ENCODE measurements at places on chromosomes 4 and X.
A peak's percentile ranks its signal among the peaks of the same experiment; 100 is the strongest.

DNA sequence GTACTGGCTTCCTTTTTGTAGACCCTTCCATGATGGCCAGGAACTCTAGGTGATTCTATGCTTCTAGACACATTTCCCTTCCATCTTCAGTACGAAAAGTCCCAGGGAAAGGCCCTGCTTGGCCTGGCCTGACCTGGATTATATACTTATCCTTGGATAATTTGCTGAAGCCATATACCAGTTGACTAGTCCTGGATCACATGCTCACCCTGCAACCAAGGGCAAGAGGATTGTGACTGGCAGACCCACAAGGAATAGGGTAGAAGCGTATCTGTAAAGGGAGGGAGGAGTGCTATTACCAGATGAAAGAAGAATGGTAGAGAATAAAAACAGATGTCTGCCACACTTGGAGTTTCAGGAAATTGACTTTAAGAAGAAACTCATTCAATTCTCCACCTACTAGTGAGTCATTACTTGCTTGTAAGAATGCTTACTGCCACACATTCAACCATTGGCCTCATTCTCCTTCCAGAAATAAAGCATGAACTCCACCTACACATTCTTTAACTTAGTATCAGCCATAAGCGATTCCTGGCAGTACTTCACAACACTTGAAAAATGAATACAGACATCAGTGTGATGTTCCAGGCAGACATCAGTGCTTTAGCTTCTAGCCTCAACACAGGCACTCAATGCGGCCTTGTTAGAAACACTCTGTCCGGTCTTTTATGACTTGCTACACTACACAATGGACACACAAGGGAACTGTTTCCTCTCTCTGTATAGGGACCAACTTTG lies 141.8 kb downstream of the CBR4 start:
- no peak for DNase-seq

DNA sequence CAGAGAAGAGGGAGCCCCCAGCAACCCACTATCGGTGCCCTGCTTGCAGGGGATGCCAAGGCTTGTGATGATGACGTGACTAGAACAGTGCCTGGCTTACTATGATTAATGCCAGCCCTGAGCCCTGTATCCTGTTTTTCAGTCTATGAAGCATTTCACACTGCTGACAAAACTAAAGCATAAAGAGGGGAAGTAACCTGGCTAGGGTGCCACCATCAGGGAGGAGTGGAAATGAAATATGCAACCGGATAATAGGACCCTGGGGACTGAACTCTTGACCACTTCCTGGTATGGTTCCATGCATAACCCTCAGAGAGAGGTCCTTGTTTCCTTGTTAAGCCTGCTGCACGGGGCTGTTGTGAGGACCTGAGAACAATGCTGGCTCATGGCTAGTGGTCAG lies 50.3 kb downstream of the MED28 start:
- DNase-seq: no peak

GRCh38 chr4:70704215-70704930 lies 16.0 kb downstream of the UTP3 start:
- DNase-seq: peak; percentile 35

DNA sequence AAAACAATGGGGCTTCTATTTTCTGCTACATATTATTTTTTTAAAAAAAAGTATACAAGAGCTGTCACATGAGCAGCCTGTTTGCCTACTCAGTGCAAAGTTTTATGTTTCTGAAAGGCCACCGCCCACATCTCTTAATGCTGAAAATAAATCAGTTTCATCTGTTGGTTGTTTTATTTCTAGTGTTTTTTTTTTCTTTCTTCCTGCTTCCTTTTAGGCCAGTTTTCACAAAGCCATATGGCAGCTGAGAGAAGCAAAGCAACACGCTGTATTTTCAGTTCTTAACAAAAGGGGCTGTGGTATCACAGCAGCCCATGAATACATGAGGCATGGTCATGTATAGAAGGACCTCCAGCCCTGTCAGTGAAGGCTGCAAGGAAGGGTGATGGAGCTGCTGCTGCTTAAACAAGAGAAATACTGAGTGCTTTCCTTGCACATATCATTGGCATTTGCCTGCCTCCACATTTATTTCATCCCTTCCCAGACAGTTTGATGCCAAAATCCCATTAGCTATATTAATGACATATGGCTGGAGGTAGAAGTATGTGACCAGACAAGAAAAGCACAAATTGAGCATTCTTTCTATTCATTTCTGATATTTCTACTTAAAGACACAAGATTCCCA lies 172.5 kb downstream of the PCDH18 start:
- no peak for DNase-seq

DNA sequence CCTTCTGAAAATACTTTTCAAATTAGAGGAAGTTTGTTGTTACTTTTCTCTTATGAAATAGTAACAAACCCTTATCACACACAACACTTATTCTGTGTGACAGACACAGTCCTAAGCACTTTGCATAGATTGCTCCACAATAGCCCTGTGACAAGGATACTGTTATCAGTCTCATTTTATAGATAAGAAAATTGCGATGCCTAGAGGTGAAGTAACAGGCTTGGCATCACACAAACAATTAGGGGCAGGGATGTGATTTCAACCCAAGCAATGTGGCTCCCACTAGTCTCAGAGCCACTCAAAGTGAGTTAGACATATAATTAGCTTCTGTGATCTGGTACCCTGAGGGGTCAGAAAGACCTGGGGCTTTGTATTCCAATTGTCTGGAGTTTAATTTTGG lies 339.9 kb downstream of the FBXO8 start:
- no peak for DNase-seq

DNA sequence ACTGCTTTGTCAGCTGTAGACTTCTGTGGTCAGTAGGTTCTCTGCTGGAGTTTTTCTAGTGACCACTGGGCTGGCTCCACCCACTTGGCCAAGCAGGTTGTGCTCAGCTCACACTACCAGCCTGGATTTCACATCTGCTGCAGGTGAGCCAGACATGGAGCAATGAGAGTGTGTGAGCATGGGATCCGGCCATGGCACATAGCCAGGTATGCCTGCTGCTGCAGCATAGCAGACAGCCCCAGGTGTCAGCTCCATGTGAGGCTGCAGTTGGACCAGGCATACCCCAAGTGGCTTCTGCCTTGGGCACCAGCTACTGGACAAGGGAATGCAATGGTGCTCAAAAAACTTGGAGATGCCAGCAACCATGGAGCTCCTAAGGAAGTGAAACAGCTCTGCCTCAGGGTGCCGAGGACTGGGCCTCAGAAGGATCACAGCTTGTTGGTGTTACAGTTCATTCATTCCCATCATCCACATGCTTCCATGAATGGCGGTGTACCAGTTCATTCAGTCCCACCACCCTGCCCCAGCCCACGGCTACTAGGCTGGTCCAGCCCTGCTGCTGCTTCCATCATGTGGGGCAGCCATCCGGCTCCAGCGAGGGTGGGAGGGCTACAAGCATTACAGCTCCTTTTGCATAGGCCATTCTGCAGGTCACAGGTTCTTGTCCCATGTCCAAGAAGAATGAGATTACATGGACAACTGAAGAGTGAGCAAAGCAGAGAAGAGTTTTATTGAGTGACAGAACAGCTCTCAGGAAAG lies 389.1 kb upstream of the PCDH7 start:
- DNase-seq: no peak

DNA sequence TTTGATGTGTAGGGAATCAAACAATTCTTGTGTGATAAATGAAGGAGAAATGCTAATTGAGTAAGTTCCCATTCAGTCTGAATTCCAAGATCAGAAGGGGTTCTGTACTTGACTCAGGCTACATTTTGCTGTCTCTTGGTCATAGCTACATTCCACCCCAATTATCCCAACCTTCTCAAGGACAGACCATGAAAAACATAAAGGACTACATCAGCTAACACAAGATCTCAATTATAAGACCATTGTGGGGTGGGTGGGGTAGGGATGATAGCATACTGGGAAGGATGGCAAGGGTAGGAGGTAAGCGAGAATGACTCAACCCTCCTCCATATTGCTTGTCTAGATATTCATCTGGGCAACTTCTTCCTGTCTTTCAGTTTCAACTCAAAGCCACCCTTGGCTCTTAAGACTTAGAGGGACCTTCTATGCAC lies 87.4 kb upstream of the ETNPPL start:
- DNase-seq: no peak

GRCh38 chr4:124970011-124970410 lies 257.5 kb upstream of the ANKRD50 start:
- DNase-seq: no peak

- DNase-seq: no peak
Measured at GRCh38 chr4:112979881-112980421, 69.5 kb upstream of the ANK2 start.

DNA sequence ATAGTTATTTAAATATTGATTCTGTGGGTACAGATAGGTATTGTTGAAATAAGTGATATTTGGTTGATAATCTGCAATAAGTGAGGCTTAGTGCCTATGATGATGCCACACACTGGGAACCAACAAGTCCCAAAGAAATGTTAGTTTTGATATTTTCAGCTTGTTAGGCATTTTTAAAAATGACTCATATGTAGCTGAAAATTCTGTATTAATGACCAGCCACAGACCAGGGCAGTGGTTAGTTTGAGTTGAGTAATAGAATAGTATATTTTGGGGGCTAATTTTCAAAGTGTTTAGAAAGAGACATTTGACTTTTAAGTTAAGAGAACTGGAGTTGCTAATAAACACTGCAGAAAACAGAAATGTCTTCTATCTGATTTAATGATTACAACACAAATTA lies 9.4 kb downstream of the INTU start:
- no peak for DNase-seq

- no peak for DNase-seq
Measured at GRCh38 chr4:94550851-94551250, 99.1 kb downstream of the PDLIM5 start.

DNA sequence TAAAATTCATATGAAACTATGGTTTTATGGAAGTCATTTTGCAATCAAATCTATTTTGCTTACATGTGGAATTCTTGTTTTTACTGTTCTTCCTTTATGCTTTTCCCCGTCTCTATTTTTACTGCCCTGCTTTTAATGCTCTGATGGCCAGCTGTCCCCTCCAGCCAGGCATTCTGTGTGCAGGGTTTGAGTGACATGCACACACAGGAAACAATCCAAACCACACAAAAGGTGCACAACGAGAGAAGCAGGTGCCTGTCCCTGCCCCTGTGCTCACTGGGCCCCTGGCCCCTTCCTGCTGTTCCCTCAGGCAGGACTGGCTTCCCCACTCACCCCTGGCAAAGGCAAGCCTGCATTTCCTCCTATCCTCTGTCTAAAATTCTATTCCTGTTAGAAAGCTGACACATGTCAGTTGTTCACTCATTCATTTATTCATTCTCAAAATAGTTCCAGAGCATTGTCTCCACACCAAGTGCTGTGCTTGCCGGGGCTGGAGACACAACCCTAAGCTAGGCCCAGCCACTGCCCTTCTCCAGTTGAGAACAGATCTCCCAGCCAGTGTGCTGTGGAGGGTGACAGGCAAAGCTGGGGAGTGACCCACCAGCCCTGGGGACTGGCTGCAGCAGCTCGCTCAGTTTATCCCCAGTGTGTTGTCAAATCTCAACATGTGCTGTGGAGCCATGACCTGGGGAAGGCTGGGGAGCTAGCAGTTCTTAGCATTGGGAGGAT lies 346.3 kb downstream of the FBXW7 start:
- no peak for DNase-seq

- DNase-seq: no peak
Measured at GRCh38 chr4:8700531-8700930, 108.0 kb downstream of the CPZ start.

- no peak for DNase-seq
Measured at GRCh38 chr4:182569561-182569960, 326.4 kb downstream of the TENM3 start.

- no peak for DNase-seq
Measured at GRCh38 chr4:168337550-168337940, 19.0 kb upstream of the DDX60 start.

GRCh38 chr4:143531380-143531779 lies 17.9 kb downstream of the SMARCA5 start:
- no peak for DNase-seq

- no peak for DNase-seq
Measured at GRCh38 chrX:40007756-40008705, 89.7 kb downstream of the BCOR start.

DNA sequence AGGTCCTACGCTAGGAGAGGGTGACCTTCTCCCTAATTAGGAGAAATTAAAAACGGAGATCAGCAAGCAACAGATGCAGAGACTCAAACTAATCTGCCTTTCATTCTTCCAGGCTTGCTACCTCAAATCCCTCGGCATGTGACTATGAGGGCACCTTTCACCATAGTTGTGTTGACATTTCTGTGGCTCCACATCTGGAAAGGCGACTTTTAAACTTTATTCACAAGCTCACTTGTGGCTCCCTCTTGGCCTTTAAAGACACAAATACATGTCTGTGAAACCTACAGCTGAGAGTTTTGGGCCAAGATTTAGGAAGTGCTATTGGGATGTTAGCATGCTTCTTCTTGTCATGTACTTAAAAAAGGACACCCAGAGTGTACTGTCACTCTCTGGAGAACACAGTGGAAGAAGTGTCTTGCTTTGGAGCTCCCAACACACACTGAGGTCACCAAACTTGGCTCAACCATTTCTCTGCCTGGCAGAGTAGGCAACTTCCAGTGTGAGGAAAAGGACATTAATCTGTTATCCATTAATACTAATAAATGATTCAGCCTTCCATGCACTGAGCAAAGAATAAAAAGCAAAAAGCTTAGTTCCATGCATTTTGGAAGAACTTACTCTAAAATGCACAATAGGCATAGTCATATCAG lies 60.1 kb downstream of the LDB2 start:
- DNase-seq: no peak

DNA sequence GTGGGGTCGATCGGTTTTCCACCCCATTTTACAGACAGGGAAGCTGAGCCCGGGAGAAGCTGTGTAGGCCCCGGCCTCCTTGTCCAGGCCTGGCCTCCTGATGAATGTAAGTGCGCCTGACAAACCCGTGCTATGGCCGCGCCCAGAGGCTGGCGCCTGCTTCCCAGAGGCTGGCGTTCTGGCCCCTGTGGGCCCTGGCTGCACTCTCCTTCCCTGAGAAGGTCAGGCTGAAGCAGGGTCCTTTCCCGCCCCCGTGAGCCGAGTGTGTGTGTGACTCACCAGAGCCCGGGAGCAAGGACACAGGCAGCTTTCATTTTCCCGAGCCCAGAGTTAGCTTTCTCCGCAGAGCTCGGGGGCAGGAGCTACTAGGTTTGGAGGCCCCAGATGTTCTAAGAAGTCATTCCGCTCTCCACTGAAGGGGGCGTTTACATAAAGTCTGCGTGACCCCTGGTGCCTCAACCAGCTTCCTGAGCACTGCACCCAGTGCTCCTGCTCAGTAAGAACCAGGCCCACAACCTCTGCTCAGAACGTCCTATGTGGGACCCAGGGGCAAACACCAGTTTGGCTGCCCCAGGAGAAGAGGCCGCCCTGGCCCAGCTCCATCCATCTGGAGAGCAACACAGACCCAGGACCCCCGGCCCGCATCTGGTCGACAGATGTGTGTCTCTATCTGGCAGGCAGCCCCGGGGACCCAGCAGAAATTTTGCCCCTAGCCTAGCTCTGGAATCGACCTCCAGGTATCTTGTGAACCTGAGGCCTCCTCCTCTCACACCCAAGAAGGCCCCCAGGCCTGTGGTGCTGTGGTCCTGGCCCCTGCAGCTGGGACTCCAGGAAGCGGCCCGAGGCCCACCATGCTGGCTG lies 13.6 kb downstream of the UVSSA start:
- no peak for DNase-seq

Data from activated T-cell treated with anti-CD3 and anti-CD28 coated beads, Interleukin-2, amount 50 U/mL, for 4 hours (primary cell).